ENCODE measurements at places on chromosomes 5 and 9. TPM values are rescaled to one million over a fixed set of nuclear protein-coding genes. Genes with fewer than 3 reads are reported as not detected.

DNA sequence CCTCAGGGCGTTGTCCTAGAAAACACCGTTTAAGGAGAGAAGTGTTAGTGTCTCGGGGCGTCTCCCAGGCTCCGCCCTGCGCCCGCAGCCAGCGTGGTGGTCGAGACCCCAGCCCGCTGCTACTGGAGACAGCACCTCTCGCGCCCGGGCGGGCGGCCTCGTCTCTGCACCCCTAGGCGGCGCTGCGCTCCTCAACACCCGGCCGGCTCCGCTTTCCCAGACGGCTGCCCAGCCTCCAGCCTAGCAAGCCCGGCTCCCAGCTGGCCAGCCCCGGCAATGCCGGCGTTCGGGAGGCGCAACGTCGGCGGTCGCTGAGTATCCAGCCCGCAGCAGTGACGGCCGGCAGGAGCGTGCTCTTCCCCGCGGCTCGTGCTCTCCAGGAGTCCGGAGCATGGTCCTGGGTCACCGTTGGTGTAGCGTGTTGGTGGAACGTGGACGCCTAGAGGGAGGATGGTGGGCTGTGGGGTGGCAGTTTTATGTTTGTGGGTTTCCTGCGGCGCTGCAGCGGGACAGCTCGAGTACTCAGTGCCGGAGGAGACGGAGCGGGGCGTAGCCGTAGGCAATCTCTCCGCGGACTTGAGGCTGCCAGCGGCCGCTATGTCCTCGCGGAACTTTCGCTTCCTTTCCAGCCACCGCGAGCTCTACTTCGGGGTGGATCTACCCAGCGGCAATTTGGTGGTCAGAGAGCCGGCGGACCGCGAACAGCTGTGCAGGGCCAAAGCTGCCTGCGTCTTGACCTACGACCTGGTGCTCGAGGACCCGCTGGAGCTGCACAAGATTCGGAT lies 536 bp downstream of the PCDHAC1 start:
- DNase-seq: peak; percentile 74

- no peak for DNase-seq
Measured at GRCh38 chr9:14347406-14348122, 33.6 kb upstream of the NFIB start.

GRCh38 chr5:155728146-155728856 lies 598.7 kb upstream of the SGCD start:
- DNase-seq: peak; percentile 64

- no peak for DNase-seq
Measured at GRCh38 chr5:142388696-142389095, 63.9 kb upstream of the SPRY4 start.

DNA sequence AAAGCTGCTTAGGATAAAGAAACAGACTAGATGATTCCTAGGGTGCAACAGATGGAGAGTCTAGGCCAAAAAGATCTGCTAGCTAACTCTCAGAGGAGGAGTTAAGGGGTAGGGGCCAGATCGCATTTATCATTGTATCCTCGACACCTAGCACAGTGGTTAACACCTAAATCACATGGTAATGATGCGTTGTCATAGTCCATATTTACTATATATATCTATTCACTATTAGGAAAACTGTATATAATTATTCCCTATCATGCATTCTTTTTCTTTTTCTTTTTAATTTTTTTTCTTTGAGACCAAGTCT lies 92.8 kb upstream of the SLC44A1 start:
- no peak for DNase-seq

GRCh38 chr5:34959323-34959722 lies 30.0 kb downstream of the DNAJC21 start:
- no peak for DNase-seq

- DNase-seq: no peak
Measured at GRCh38 chr5:134122530-134122929, 8.0 kb downstream of the TCF7 start.

DNA sequence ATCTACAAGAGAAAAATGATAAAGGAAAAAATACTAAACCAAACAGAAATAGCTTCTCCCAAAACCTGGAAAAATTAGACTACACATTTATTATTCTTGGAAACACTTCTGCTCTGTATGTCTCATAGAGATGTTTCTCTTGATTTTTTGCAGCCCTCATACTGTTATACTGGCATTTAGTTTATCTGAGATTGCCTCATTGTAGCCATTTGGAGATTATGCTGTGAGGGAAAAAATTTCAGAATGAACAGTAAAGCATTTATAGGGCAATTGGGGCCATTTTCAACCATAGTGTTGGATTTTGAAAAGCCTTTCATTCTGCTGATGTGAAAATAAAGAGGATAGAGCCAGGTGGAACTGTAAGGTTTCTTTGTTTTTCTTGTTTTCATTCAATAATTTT lies 441.8 kb upstream of the RIOK2 start:
- no peak for DNase-seq

- no peak for DNase-seq
Measured at GRCh38 chr9:109967651-109968642, 187.9 kb downstream of the PALM2AKAP2 start.

GRCh38 chr5:59332236-59332973 lies 561.1 kb downstream of the PDE4D start:
- no peak for DNase-seq

- DNase-seq: no peak
Measured at GRCh38 chr9:98185611-98186171, 6.7 kb downstream of the CORO2A start.

GRCh38 chr5:132049559-132049958 lies 10.9 kb upstream of the IL3 start:
- DNase-seq: no peak

DNA sequence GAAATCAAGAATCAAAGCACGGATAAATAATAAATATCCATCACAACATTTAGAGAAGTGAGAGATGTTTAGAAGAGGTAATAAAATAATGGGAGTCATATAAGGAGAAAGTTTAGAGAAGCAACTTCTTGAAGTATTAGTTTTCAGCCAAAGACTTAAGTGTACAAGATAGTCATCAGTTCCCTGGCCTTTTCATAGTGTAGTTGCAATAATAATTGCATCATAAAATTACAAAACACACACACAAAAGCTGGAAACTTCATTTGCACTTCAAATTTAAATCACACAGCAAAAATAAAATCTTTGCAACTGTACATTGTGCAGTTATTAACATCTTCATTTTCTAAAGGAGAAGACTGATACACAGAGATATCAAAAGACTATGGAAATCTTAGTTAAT lies 319.1 kb upstream of the RGMB start:
- no peak for DNase-seq

The CDH9 gene
- polyA plus RNA-seq: 8.6 TPM

The PFN3 gene
- polyA plus RNA-seq: 3.1 TPM

All from renal pelvis (tissue), 12 donors.